ENCODE measurements at places on chromosomes 1 and 21.

DNA sequence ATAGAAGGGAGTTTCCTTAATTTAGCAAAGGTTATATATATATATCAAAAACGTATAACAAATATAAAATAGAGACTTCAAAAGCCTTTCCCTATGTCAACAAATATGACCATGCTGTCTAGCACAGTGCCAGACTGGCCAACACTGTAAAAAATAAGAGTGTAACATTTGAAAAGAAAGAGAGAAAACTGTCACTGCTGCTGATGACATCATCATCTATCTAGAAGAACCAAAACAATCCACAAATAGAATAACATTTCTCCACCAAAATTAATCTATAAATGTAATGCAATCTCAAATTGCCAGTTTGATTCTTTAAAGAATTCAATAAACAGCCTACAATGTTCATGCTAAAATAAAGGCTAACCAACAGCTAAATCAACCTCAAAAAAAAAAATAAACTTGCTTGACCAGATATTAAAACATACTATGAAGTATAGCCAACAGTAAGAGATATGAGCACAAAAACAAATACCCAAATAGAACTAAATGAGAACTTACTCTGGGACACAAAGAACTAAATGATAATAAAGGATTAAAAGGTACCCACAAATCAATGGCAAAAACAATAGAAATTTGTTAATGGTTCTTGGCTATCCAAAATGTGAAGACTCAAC, 50.2 kb downstream of the ENAH start:
- no peak for DNase-seq

DNA sequence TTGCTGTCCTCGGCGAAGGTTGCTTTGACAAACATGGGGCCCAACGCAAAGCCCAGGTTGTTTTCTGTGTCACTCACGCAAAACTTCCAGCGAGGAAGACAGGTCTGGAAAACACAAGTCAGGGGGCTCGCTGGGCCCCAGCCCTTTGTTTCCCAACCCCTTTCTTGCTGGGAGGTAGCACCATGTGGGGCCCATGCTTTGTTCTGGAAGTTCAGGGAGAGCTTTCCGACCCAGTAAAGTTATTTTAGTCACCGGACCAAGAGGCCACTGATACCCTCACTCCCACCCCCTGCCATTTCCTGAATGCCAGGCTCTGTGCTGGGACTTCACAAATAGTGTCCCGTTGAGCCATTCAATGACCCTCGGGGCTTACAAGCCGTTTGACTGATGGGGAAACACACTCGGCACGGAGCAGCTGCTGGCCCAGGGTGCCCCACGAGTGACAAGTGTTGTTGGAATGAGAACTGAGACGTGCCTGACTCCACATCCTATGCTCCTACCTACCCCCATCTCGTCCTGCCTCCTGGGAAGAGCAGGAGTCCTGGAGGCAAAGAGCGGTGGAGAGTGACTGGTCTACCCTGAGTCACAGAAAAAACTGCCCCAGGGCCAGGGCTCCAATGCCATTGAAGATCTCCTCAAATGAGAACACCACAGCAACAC, 52.0 kb downstream of the ECE1 start:
- DNase-seq, result no peak

DNA sequence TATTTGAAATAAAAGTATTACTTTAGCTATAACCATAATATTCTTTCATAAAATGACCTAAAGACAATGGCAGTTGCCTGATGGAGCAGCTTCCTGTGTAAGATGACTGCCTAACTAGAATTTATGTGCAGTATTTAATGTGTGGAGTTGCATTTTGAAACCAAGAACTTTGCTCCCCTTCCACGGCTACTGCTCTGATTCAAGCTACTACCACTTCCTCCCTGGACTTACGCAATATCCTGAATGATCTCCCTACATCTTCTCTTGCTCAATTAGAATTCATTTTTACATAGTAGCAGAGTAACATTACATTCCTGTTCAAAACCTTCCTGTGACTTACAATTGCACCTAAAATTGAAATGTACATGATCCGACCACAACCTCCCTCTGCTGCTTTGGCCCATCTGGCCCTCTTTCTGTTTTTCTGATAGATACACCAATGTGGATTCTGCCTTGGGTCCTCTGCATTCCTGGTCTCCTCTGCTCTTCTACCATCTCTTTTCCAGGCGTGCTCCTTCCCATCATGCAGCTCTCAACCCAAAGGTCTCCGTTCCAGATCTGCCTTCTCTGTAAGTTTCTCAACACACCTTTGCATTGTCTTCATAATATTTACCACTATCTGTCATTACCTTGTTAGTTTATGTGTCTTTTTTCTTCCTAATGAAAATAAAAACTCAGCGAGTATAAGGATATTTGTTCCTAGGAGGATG, 47.4 kb upstream of the USP25 start:
- DNase-seq, result no peak

- peak; percentile 83 for DNase-seq
Measured at GRCh38 chr1:226870401-226871279, at the start of gene PSEN2. Gene PSEN2, plus strand, starts transcription at chr1:226870616. Its CDS starts 11,292 bp downstream, at chr1:226881908.

- no peak for DNase-seq
Measured at GRCh38 chr1:40132383-40133311, 28.5 kb upstream of the RLF start.

DNA sequence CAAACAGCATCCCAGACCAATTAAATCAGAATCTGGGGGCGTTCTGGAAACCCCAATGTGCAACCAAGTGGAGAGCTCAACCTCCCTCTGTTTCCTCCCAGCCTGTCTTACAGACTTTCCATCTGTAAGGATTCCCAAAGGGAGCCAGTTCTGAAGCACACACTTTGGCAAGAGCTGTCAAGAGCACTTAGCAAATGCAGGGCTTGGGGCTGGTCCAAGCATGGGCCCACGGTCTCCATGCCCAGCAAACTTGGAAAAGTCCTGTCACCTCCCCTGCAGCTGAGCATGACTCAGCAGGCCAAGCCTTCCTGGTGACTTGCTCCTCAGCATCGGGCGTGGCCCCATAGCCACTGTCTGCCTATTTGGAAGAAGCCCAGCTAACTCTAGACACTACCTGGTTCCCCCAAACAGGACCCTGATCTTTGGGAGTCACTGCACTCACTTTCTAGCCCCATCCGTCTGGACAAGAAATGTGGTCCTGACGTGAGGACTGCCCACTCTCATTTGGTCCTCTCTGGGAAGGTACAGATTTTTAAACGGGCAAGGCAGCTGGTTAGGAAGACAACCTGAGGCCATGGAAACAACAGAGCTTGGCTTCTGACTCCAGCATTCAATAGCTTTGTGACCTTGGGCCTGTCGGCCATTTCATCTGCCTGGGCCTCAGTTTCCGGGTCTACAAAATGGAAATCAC, 16.9 kb downstream of the SLC2A1 start:
- DNase-seq, result peak; percentile 88

GRCh38 chr1:65948609-65949229, 156.0 kb downstream of the PDE4B start:
- DNase-seq, result no peak

DNA sequence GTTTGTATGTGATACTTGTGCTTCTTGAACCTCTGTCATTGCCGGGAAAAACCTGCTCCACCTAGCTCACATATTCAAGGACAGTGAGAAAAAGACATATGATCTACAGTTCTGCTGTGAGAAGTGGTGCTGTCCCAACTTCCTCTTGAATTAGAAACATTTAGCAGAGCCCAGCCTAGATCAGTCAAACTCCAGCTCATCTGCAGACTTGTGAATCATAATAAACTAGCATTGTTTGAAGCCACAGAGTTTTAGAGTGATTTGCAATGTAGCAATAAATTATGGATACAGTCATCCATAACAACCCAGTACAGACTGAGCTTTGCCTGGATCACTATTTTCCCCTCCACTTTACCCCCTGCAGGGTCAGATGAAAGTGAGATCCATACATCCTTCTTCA, 497.8 kb downstream of the PLA2G4A start:
- no peak for DNase-seq

DNA sequence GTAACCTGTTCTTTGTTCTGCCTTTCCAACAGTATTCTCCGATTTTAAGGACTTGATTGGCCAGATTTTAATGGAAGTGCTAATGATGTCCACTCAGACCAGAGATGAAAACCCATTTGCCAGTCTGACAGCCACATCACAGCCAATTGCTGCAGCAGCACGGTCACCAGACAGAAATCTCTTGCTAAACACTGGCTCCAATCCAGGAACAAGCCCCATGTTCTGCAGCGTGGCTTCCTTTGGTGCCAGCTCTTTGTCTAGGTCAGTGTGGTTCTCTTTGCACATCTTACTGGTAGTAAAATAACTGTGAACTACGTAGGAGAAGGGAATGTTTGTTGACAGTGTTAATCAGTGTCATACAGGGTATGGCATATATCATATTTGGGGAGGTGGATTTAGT, 72.7 kb downstream of the UBE4B start:
- DNase-seq, result no peak

- no peak for DNase-seq
Measured at GRCh38 chr1:226816576-226816975, 53.8 kb upstream of the PSEN2 start.

- no peak for DNase-seq
Measured at GRCh38 chr1:109468061-109468460, 1.7 kb downstream of the SYPL2 start.

DNA sequence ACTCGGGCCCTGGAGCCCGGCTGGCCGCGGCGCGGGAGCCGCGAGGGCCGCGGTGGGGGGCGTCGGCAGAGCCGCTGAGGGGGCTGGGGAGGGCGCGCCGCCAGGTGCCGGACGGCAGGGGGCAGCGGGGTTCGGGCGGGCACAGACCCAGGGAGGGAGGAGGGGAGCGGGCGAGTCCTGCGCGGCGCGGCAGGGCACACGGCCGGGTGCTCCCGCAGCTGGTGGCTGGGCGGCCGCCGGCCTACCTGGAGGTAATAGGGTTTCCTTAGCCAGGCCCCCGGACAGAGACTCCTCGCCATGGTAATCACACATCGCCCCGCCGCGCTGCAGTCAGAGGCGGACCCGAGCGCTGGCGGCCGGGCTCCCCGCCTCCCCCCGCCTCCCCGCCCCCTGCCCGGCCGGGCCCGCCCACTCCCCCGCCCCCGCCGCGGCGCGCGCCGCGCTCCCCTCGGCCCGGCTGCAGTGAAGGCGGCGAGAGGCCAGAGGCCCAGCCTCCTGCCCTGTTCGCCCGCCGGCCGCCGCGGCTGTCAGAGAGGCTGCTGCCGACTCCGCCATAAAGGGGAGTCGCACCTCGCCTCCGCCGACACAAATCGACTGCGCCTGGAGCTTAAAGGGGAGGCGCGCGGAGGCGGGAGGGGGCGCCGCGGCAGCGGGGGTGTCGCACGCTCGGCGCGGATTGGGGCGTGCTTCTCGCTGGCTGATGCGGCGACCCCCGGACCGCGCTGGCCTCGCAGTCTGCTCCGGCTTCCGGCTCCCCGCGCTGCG, at the start of gene DIPK1A:
TSS of gene DIPK1A (minus strand) at position 332 of the 765 bp plus-strand sequence. CDS start at position 299, 33 bp downstream.
- peak; percentile 86 for DNase-seq

DNA sequence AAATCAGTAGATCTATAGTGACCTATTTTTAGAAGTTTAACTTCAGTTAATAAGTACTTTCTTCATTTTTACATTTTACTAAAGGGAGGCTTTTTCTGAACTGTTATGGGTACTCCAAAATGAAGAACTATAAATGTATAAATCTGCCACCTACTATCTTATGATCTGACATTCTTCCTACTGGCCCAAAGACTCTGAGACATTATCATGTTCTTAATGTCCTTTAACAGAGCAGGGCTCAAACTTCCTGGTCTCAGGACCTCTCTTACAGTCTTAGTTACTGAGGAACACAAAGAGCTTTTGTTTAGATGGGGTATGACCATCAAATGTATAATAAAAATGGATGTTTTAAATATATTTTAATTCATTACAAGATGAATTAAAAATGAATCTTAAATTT, 8.9 kb downstream of the TRIM33 start:
- DNase-seq, result no peak

- DNase-seq, result peak; percentile 69
Measured at GRCh38 chr21:46159841-46160656, 4.7 kb upstream of the FTCD start.

GRCh38 chr1:165900576-165901380, 73.4 kb downstream of the UCK2 start:
- no peak for DNase-seq

- no peak for DNase-seq
Measured at GRCh38 chr1:6127587-6128163, 52.4 kb downstream of the CHD5 start.

GRCh38 chr1:212691561-212692071, 8.0 kb downstream of the BATF3 start:
- peak; percentile 50 for DNase-seq

DNA sequence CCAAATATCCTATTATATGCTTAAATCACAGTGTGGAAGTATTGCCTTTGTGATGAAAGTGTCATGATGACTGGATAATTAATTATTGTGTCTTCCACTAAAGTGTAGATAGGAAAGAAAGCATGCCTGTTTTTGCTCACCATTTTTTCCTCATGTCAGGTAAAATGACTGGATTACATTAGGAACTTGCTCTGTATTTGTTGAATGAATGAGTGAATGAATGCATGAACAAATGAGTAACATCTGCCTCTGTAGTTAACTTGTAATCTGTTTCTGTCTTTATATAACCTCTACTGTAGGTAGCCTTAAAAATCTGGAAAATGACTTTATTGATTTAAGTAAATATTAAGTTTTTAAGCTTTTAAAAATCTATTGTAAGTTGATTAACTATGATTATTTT, 2.9 kb upstream of the PTPRC start:
- no peak for DNase-seq

DNA sequence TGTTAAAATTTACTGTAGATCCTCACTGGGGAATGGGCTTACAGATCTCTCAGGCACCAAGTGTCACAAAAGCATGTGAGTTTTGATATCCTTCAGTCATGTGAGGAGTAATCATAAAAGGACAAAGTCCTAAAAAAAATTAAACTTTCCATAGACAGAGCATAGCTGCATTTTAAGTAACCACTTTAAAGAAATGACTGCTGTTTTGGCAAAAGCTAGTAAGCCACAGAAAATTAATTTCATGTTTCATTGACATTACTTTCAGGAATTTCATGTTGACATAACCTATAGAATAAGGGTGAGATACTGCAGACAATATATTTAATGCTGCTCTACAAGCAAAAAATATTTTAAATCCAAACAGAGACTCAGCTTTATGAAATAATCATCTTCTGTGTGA, 156.3 kb downstream of the LYPLAL1 start:
- DNase-seq, result no peak

GRCh38 chr1:41649396-41650027, 165.0 kb upstream of the EDN2 start:
- peak; percentile 21 for DNase-seq

DNA sequence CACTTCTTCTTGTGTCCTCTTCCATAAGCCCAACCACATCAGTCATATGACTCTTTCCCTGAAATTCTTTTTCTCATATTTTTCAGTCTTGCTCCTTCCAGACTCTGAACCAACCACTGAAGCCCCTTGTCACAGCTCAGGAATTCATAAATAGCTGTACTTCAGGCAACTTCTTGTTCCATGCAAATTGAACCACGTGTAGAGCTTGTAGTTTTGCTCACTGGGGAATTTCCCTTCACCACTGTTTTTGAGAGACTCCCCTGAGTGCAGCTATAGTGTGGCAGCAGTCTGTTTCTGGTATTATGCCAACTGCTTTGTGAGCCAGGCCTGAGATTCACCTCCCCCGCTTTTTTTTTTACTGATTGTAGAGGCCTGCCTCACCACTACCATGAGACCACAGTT, 150.3 kb upstream of the SPAG17 start:
- no peak for DNase-seq
